ENCODE measurements at places on chromosomes 3 and 15.

DNA sequence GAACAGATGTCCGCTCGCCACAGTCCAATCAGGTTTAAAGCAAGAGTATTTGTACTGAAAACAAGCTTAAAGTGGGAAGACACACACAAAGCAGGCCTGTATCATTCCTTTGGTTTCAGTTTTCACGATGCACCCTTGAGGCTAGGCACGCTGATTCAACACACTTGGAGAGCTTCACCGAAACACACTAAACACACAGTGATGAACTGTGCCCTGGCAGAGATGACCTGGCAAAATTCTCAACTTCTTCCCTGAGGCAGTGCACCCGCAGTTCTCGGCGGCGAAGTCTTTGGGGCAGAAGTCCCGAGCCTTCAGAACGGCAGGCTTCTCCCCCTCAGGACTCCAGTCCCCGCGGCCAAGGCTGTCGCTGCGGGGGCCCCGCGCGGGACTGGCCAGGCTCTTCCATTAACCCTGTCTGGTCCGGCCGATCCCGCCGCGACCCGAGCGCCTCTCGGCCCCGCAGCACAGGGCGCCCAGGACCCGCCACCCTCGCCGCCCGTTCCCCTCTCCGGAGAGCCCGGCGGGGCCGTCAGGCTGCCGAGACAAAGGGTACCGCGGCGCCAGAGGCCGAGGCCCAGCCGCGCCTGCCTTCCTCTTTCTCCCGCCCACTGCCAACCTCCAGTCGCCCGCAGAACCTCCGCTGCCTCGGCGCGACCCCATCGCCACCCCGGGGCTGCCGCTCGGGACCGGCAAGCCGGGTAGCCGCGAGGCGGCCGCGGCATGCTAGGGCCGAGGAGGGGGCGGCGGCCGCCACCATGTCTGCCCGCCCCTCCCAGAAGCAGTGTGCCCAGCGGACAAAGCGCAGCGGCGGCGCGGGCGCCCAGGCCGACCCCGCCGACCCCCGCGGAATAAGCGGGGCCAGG lies 792 bp downstream of the GABPB1 start:
- no peak for DNase-seq

DNA sequence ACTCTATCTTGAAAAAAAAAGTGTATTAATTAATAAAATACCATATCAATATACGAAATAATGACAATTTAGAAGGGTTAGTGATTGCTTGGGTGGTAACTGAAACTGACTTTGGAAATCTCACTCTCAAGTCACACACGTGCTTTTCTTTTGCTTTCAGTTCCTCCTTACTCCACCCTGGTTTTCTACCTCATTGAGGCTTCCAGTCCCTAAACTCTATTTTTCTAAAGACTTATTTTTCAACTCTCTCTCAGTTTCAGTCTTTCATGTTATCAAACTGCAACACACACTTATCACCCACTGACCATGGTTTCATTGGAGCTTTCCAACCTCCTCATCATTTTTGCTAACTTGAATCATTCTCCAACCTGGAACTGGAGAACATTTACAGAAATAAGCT lies 23.5 kb downstream of the IL12A start:
- DNase-seq = no peak

DNA sequence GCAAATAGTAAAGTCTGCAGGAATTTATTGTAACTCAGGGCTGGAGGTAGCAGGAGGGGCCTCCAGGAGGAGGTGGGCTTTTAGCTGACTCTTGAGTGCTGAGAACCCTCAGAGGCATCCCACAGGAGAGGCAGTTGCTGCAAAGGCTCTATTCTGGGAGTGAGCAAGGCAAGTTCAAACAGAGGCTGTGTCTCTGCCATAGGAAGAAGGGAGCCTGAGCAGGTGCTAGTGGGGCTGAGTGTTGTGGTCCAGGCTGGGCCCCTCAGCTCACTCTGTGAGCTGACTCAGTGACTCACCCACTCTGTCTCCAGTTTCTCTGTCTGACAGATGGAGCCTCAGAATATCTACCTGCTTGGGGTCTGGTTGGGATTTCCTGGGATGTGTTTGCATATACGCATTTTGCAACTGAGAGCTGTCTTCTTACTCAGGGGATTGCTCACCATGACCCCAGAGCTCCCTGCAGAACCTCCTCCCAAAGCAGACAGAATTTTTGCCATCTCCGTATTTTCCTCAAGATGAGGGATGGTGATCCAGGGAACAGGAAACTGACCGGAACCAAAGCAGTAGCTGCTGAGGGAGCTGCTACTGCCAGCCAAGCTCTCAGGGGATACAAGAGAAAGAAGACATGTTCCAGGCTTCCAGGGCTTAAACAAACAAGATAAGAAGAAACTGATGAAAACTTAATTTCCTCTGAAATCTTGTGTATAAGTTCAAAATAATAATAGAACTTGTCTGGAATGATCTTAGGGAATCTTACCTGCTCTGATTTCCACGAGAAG lies 13.6 kb upstream of the NOX5 start:
- DNase-seq = no peak

DNA sequence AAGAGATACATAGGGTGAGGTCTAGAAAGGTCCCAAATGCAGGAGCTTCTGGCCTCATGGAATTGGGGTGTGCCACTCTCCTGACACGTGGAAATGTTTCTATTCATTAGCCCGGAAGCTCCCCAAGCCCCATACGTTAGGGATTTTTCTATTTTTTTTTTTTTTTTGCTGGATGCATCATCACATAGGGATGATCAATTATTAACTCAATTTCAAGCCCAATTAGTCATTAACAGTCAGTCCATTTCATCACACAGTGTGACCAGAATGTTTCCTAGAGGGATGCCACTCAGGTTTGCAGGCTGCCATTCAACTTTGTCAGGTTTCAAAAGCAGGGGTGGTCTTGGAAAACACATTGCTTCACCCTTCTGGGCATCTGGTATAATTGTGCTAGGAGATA lies 40.7 kb upstream of the MKRN3 start:
- DNase-seq = no peak

- no peak for DNase-seq
These were observed 709.4 kb upstream of the NR2F2 start for GRCh38 chr15:95620934-95621579.

DNA sequence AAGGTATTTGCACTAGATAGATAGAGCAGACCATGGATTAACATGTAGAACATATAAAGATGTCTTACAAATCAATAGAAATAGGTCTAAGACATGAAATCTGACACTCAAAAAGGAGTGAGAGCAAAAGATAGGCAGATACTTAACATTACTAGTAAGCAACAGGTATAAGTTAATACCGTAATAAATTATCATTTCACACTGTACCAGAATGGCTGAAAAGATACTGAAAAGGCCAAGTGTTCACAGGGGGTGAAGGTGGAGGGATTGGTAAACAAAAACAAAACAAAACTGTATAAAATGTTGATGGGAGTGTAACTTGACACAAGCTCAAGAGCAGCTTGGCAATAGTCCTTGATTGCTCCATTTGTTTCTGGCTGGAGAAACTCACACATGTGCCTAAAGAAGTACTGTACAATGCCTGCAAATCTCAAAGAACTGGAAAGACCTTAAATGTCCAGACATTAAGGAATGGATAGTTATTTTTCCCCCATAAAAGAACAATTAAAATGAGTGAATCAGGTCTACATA lies 3.5 kb downstream of the NSMCE3 start:
- DNase-seq = no peak

DNA sequence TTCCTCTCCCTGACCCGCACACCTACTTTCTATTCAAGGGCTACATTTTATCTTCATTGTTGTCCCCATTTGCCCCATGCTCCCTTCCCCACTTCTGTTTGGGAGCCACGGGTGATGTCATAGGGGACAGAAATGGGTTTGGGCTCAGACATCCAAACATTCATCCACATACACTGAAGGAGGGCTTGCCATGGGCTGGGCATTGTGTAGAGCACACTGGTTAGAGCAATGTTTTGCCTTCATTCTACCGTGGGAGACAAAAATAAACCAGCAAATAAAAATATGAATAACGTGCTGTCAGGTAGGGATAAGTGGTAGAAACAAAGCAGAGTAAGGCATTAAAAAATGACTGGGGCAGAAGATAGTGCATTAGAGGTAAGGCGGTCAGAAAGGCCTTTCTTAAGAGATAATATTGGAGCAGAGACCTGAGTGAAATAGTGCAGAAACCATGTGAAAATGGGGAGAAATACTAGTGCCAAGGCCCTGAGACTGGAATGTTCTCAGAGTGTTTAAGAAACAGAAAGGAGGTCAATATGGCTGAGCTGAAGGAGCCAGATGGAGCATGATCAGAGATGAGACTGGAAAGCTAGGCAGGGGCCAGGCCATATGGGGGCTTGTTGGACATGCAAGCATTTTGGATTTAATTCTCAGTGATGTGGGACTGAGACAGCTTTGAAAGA lies 40.9 kb upstream of the CLSTN2 start:
- DNase-seq = no peak

Measured in activated CD8-positive, alpha-beta memory T cell treated with anti-CD3 and anti-CD28 coated beads for 1 hour (primary cell).